Activated CD8-positive, alpha-beta memory T cell treated with anti-CD3 and anti-CD28 coated beads for 4 hours (primary cell): ENCODE measurements at places on chromosomes 6 and 20.

DNA sequence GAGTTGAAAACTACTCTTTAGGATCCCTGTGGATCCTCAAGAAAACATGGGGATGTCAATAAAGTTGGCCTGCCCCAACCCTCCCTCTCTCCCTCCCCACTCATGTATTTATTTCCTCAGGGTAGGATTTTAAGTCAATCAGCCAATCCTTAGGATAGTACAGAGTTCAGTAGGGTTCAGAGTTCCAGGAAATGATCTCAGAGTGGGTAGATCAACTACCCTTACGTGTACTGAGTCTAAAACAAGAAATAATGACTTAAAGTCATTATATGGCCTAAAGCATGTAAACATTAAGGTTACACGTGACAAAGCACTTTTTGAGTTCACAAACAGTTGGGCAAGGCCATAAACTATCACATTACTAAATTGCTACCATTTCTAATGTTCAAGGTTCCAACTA lies 47.2 kb upstream of the REV3L start:
- DNase-seq, result no peak

DNA sequence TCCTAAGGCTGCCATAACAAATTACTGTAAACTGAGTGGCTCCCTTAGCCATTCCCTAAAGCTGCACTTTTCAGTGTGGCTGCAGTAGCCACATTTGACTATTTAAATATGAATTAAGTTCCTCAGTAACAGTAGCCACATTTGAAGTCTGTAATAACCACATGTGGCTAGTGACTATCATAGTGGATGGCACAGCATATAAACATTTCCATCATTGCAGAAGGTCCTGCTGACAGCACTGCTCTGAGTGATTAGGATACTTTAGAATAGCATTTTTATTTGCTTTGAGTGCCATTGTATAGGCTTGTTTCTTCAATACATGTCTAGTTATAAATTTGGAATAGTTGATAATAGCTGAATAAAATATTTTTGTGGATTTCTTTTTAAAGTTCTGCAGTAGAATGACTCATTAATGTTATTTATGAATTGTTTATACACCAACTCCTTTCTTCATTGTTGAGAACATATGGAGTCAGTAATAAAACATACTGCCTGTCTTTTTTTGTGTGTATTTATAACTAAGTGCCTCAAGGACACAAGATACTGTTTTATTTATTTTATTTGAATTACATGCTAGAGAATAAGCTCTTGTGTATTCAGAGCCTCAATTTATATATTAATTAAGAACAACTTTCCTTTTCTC lies 217.2 kb downstream of the CDKAL1 start:
- DNase-seq, result no peak

- DNase-seq, result no peak
These were observed 159.8 kb upstream of the ARID1B start for GRCh38 chr6:156617376-156617775.

DNA sequence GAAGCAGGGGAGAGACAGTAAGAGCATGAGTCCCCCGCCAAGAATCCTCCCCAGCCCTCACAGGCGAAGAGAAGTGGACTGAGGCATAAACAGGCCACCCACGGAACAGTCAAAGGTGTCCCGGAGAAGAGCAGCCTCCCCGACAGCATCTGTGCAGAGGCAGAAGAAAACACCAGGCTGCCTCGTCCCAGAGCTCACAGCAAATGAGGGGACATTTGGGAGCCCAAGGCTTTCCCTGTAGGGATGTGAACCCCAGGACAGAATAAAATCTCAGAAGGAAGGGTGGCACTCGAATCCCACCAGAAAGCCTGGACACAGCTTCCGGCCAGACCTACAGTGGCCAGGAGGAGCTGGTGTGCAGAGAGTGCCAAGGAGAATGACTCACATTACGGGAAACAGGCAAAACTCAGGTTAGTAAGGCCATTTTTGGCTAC lies 90.4 kb downstream of the DLL1 start:
- no peak for DNase-seq

- DNase-seq, result no peak
These were observed 1093.5 kb upstream of the ADGRB3 start for GRCh38 chr6:67541586-67541985.
